ENCODE measurements at places on chromosomes 7 and 10.

- peak; percentile 75 for DNase-seq
Measured at GRCh38 chr7:41881331-41882130, 178.6 kb upstream of the INHBA start.

DNA sequence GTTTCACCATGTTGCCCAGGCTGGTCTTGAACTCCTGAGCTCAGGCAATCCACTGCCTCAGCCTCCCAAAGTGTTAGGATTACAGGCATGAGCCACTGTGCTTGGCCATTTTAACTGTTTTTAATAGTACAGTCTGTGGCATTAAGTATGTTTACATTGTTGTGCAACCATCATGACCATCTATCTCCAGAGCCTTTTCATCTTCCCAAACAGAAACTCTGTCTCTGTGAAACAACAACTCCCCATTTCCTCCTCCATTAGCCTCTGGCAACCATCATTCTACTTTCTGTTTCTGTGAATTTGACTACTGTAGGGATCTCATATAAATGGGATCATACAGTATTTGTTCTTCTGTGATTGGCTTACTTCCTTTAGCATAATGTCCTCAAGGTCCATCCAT, 48.3 kb upstream of the SEPHS1 start:
- DNase-seq = no peak

DNA sequence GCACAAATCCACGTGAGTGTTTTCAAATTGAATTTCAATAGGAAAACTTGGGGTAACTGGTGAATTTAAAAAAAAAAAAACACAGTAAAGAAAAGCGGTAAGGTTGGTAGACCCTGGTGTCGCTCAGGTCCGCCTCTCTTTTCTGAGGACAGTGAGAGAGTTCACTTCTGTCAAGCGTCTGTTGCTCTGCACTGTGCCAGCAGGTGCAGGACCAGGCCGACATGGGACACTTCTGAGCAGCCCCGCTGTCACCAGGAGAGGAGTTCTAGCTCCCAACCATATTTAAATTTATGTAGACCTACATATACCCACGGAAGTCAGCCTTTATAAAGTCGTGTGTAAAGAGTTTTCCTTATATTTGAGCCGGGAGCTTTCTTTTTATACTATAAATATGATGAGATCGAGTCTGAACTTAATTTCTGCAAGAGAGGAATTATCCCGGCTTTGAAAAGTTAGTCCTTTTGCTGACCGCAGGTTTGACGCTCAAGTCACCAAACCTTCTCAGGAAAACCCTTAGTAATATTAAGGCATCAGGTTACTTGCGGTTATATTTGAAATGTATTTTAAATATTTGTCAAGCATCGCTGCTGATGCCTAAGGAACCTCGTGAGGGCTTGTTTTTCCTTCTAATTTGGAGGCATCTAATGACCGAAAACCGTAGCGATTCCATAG, 531 bp downstream of the IKZF1 start:
- no peak for DNase-seq

DNA sequence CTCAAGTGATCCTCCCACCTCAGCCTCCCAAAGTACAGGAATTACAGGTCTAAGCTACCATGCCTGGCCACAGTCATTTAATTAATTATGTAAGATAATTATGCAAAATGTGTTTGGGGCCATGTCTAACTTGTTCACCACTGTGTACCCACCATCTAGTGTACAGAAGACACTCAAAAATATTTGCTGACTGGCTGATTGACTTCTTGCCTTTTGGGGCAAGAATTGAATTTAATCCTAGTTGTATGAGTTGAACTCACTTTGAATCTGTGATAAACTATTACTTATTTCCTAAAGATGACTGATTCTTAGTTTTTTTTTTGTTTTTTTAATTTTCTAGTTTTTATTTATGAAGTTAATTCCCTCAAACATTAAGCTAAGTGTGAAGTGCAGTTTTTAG, 15.8 kb upstream of the ZC3HAV1L start:
- DNase-seq = no peak

GRCh38 chr7:88789480-88790064, 6.0 kb downstream of the TEX47 start:
- DNase-seq = no peak

DNA sequence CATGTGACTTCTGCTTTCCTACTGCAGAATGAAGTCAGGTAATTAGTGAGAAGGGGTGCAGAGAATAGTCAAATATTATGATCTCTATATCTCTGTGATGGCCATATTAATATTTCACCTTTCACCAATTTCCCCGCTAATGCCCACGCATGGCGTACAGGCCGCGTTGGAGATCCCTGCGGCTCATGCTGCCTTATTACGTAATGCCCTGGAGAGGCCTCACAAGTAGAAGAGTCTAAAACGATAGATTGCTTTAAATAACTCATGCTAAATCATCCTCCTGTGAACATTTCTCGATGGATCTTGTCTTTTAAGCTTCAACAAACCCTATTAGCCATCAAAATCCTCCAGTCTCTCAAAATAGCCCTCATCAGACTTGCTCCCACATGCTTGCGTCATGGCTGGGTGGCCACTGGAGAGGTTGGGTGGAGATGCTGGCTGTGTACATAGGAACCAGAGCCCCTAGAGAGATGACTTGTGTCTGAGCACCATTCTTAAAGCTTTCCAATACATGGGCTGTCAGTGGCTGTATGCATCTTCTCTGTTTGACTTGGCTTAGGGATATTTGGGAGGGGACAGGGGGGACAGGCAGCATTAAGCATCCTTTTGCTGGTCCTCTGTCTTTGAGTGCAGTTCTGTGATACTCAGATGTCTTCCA, 79.5 kb upstream of the INSYN2A start:
- no peak for DNase-seq

- peak; percentile 30 for DNase-seq
Measured at GRCh38 chr10:1737222-1738061, at the start of gene ADARB2. ADARB2 (minus strand) TSS chr10:1737525.

- DNase-seq = no peak
Measured at GRCh38 chr7:128027485-128027980, 3.7 kb downstream of the LRRC4 start.

GRCh38 chr10:69382382-69383117, 34.2 kb downstream of the TACR2 start:
- no peak for DNase-seq

- DNase-seq = no peak
Measured at GRCh38 chr7:123437447-123437995, 96.9 kb downstream of the IQUB start.

- no peak for DNase-seq
Measured at GRCh38 chr7:100689230-100690135, 4.6 kb downstream of the GIGYF1 start.

DNA sequence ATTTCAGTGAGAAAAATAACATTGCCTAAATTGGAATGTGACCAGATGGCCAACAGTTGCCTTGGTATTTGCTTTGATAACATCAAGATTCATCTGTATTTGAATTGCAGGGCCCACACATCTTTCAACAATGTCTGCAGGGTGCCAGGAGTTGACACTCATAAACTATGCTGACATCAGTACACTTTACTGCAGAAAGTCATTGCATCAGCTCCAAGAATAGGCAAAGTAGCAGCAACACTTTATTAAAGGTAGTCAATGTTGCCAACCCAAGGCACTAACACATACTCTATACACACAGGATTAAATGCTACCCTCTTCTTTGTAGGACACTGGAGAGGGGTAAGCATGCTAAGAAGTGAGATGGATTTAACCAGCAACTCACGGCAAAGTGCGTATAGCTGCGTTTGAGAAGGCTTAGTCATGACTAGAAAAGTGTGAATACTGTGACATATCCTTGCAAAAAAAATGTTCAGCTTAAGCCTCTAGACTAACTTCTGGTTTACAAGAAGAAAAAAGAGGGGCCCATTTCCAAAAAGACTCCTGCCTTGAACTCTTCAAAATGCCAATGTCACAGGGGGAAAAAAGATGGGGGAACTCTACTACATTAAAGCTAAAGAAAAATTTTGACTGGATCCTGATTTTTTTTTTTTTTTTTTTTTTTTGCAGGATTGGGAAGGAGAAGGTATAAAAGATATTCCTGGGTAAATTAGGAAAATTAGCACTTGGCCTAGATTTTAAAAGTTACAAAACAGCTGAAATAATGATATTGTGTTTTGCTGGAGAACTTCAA, 2.2 kb downstream of the BBIP1 start:
- DNase-seq = no peak

- DNase-seq = no peak
Measured at GRCh38 chr7:67301667-67302066, 305.0 kb downstream of the TYW1 start.

DNA sequence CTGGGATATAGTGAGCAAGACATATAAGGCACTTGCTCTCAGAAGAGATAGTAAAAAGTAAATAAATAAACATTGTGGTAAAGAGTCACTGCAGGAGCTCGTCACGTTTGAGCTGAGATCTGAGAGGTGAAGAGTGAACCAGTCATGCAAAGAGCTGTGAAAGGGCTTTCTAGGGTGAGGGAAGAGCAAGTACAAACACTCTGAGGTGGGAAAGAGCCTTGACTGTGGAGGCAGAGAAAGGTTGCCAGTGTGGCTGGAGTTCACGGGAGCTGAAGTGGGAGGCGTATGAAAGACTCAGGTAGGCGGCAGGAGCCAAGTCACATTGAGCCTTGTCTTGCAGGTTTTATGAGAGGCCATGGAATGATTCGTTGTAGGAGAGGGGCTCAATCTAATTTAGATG, 141.0 kb downstream of the C1GALT1 start:
- no peak for DNase-seq

GRCh38 chr10:47021850-47022249, 110.6 kb downstream of the PTPN20 start:
- no peak for DNase-seq

DNA sequence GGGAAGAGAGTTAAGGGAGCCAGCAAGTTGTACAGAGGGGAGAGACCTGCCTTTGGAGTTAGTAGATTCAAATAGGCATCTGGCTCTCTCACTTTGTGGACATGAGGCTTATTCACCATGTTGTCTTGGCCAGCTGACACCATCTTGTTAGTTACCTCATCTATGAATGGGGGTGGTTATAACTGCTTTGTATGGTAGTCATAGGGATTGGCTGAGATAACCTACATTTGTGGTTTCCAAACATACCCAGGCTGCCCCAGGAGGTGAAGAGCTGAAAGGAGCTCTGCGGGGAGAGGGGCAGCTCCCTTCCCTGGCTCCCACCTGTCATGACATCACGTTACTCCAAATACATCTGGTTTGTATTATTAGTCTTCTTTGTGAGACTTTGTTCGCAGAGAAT, 393.3 kb upstream of the AUTS2 start:
- DNase-seq = no peak

GRCh38 chr10:100983868-100984671, 3.2 kb downstream of the MRPL43 start:
- DNase-seq = no peak

GRCh38 chr7:149753375-149754233, 19.8 kb downstream of the ZNF467 start:
- DNase-seq = no peak

DNA sequence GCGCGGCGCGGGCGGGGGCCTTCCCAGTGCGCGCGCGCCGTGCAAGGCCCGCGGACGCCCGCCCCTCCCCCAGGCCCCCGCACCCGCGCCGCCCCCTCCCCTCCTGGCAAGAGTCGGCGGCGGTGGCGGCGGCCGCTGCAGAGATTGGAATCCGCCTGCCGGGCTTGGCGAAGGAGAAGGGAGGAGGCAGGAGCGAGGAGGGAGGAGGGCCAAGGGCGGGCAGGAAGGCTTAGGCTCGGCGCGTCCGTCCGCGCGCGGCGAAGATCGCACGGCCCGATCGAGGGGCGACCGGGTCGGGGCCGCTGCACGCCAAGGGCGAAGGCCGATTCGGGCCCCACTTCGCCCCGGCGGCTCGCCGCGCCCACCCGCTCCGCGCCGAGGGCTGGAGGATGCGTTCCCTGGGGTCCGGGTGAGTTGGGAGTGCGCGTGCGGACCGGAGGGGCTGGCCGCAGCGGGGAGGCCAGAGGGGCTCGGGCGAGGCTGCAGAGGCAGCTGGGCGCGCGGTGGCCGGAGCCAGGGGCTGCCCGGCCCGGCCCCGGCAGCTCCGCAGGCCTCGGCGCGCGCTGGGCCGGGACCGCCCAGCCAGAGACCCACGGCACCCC, at the start of gene BMPR1A:
Gene BMPR1A, plus strand, starts transcription at position 109 of the 602 bp plus-strand sequence. CDS start 119,400 bp downstream, outside the sequence.
- no peak for DNase-seq

- no peak for DNase-seq
Measured at GRCh38 chr7:39733881-39734632, 110.7 kb downstream of the RALA start.

DNA sequence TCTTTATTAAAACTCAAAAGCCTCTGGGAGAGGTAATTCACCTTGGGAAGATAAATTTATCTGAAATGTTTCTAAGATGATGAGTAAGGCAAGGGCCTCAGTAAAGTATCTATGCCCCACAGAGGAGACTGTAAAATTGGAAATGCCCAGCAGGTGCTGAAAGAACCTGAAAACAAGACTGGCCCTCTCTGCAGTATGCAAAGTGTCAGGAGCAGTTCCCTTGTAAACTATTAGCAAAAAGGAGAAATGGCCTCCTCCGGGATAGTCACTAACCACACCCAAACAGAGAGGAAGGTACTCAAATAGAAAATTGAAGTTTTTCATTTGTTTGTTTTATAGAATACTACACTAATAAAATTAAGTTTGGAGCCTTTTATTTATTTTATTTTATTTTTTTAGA, 81.2 kb downstream of the FZD1 start:
- no peak for DNase-seq

DNA sequence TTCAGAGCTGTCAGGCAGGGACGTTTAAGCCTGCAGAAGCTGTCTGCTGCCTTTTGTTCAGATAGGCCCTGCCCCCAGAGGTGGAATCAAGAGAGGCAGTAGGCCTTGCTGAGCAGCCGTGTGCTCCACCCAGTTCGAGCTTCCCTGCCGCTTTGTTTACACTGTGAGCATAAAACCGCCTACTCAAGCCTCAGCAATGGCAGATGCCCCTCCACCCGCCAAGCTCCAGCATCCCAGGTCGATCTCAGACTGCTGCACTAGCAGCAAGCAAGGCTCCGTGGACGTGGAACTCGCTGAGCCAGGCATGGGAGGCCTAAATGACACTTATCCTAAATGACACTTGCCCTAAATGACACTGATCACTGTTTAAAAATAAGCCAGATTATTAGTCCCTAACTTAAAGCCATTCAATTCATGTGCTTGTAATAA, 6.8 kb upstream of the ASB15 start:
- no peak for DNase-seq

DNA sequence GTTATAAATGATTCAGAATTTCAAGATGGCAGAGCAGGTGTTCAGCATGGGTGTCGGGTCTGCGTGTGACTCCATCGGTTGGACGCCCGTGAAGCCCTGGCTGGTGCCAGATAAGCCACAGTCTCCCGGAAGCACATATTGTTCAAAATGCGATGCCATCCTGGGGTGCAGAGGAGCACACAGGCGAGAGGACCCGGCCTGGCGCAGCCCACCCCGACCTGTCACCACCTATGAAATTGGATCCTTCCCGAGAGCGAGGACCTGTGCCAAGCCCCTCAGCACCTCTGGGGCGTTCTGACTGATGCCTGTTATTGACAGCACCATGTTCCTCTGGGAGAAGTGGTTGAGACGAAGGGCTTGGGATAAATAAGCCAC, 110.1 kb downstream of the ACTR3B start:
- DNase-seq = no peak

- peak; percentile 9 for DNase-seq
Measured at GRCh38 chr10:48466611-48467240, 138.1 kb downstream of the ARHGAP22 start.

- DNase-seq = no peak
Measured at GRCh38 chr7:102721-103120, 89.7 kb upstream of the FAM20C start.
